ENCODE measurements at places on chromosomes 7 and 10. TPM values are rescaled to one million over a fixed set of nuclear protein-coding genes. Genes with fewer than 3 reads are reported as not detected.

GSTO2 gene
- 4.3 TPM for total RNA-seq

GJD4 gene
- not detected for total RNA-seq

ANKMY2 gene
- total RNA-seq, result 49.0 TPM

UNCX gene
- 1.3 TPM for total RNA-seq

WASHC2C gene
- total RNA-seq, result 42.3 TPM

EXOC6 gene
- total RNA-seq, result 53.5 TPM

FAM13C gene
- total RNA-seq, result 39.7 TPM

TNRC18 gene
- total RNA-seq, result 140 TPM

TIMM23 gene
- 56.0 TPM for total RNA-seq

DYDC2 gene
- 2.3 TPM for total RNA-seq

LRRC17 gene
- 46.9 TPM for total RNA-seq

ZNF488 gene
- 7.5 TPM for total RNA-seq

FGF8 gene
- total RNA-seq, result 4.0 TPM

PHYHIPL gene
- total RNA-seq, result 46.2 TPM

PPP1R17 gene
- 0.33 TPM for total RNA-seq

EPHB6 gene
- 17.3 TPM for total RNA-seq

SFRP4 gene
- total RNA-seq, result 116 TPM

ST7 gene
- total RNA-seq, result 43.5 TPM

HGF gene
- total RNA-seq, result 10.9 TPM

LRGUK gene
- 8.3 TPM for total RNA-seq

CHAT gene
- total RNA-seq, result 1.8 TPM

STK31 gene
- 0.55 TPM for total RNA-seq

PAX4 gene
- not detected for total RNA-seq

KNDC1 gene
- 8.6 TPM for total RNA-seq

CTAGE4 gene
- 2.7 TPM for total RNA-seq

HEPACAM2 gene
- 0.38 TPM for total RNA-seq

WNT2 gene
- total RNA-seq, result 2.6 TPM

SLC26A3 gene
- total RNA-seq, result not detected

PARG gene
- total RNA-seq, result 91.0 TPM

PTPRZ1 gene
- 221 TPM for total RNA-seq

TWIST1 gene
- 24.9 TPM for total RNA-seq

AKR1B15 gene
- total RNA-seq, result not detected

PDK4 gene
- total RNA-seq, result 8.9 TPM

HPS1 gene
- 21.6 TPM for total RNA-seq

MYL10 gene
- total RNA-seq, result 3.8 TPM

SPDYE6 gene
- not detected for total RNA-seq

PPRC1 gene
- 18.4 TPM for total RNA-seq

CCL24 gene
- not detected for total RNA-seq

PDE6C gene
- total RNA-seq, result 4.2 TPM

NPFFR1 gene
- total RNA-seq, result 9.1 TPM

All from camera-type eye (tissue), 1 donor.